Naive thymus-derived CD4-positive, alpha-beta T cell (primary cell): ENCODE measurements at places on chromosomes 4 and X. TPM values are rescaled to one million over a fixed set of nuclear protein-coding genes. Genes with fewer than 3 reads are reported as not detected.

GRCh38 chr4:54898656-54899340 lies 226.6 kb downstream of the KDR start:
- H3K27me3 ChIP-seq: no peaks in the 10 kb centered on the region
- DNase-seq: no peak
- no peaks in the 10 kb centered on the region for H3K4me1 ChIP-seq
- H3K36me3 ChIP-seq: no peaks in the 10 kb centered on the region

STBD1 gene
- total RNA-seq: 0.62 TPM

ALPK1 gene
- 18.8 TPM for total RNA-seq

DNA sequence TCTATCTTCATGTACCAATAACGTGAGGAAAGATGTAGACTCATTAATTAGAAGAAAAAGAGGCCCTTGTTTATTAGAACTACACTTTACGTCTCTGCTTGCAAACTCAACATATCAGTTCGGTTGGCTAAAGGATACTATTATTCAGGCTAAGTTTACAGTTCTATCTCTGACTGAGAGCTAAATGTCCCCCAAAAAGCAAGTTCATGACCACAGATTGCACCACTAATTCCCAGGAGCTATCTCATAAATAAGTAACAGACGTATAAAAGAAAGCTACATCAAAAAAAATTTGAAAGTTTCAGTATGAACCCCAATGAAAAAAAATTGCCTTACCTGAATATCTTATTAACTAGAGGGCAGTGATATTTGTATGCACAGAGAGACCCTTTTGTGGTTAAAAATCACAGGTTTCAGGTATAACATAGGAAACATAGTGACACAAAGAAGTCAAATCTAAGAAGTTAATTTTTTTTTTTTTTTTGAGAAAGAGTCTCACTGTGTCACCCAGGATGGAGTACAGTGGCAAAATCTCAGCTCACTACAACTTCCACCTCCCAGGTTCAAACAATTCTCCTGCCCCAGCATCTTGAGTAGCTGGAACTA lies 128.9 kb downstream of the MAB21L2 start:
- no peak overlapping the region for H3K27ac ChIP-seq
- no peak for DNase-seq
- H3K4me3 ChIP-seq: no peak overlapping the region
- H3K4me1 ChIP-seq: no peaks in the 10 kb centered on the region
- no peaks in the 10 kb centered on the region for H3K27me3 ChIP-seq

- no peak overlapping the region for H3K27ac ChIP-seq
- no peaks in the 10 kb centered on the region for H3K27me3 ChIP-seq
- no peaks in the 10 kb centered on the region for H3K4me1 ChIP-seq
- no peak for DNase-seq
- no peak overlapping the region for H3K4me3 ChIP-seq
Observed at GRCh38 chr4:93313197-93313596, 515.4 kb upstream of the ATOH1 start.

EMCN gene
- total RNA-seq: not detected

GRCh38 chrX:149837639-149838038 lies 43.3 kb upstream of the MAGEA8 start:
- no peak for DNase-seq
- H3K4me1 ChIP-seq: no peaks in the 10 kb centered on the region
- H3K36me3 ChIP-seq: no peaks in the 10 kb centered on the region
- H3K27ac ChIP-seq: no peak overlapping the region

DNA sequence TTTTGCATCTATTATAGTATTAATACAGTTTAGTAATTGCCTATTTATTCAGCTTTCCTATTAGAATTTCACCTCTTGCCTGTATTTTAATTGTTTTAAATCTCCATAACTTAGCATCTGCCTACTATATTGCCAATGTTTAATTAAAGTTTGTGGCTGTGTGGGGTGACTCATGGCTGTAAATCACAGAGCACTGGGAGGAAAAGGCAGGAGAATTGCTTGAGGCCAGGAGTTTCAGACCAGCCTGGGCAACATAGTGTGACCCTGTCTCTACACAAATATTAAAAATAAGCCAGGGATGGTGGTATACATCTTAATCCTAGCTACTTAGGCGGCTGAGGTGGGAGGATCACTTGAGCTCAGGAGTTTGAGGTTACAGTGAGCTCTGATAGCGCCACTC lies 14.5 kb upstream of the CCSER1 start:
- no peaks in the 10 kb centered on the region for H3K4me1 ChIP-seq
- no peak for DNase-seq
- H3K27ac ChIP-seq: no peak overlapping the region
- H3K36me3 ChIP-seq: no peaks in the 10 kb centered on the region
- no peaks in the 10 kb centered on the region for H3K27me3 ChIP-seq

GRCh38 chr4:23667659-23668058 lies 222.2 kb downstream of the PPARGC1A start:
- no peaks in the 10 kb centered on the region for H3K27me3 ChIP-seq
- no peaks in the 10 kb centered on the region for H3K4me1 ChIP-seq
- H3K27ac ChIP-seq: no peak overlapping the region
- H3K4me3 ChIP-seq: no peak overlapping the region

DNA sequence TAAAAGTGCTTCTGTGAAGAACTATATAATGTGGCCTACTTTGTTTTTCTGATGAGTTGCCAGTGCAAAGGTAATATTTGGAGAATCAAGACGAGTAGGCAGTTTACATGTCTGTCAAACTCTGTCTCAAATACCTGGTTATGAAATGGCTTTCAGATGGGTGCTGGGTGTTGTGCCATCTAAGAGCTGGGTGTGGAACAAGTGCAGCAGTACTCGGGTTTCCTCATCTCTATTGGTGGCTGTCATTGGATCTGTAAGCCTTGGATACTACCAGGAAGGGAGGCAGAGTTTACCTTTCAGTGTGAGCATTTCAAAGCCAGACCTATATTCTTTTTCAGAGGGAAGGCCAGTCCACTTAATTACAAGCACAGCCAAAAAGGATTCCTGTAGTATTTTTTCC lies 37.2 kb downstream of the MTM1 start:
- H3K4me1 ChIP-seq: no peaks in the 10 kb centered on the region
- no peak overlapping the region for H3K27ac ChIP-seq
- DNase-seq: no peak
- H3K4me3 ChIP-seq: no peak overlapping the region

DNA sequence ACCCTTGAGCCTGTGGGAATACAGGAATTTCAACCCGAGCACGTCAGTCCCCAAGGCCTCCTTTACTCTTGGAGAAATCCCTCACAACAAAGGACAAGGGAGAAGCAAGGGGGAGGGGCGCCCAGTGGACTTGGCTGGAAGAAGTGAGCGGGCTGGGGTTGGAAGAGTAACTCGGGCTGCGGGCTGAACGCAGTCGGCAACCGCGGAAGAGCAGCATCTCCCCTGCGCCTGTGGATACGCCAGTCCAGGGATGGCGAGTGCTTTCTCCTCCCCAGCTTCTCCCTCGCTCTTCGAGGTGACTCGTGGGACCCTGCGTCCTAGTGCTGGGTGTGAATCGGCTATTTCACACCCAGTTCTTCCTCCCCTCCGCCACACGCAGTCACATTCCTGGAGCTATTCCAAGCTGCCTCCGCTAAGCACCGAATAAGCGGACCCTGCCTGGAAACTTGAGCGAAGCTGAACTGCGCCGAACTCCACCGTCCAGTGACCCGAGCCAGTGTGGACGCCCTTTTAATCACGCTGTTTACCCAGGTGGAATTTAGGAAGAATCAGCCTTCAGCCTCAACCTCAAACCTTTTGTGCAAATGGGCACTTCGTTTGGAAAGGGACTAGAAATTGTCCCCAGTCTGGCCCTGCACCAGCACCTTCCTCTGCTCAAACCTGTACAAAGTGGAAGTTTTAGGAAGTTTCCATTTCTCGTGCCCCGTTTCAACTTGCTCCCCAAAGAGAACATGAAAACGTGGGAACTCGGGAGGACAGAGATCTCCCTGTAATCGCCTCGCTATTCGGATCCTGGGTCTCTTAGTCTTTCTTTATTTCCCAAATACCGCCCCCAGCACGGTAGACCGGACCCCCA lies 64.3 kb upstream of the WDR17 start:
- no peaks in the 10 kb centered on the region for H3K27me3 ChIP-seq
- no peaks in the 10 kb centered on the region for H3K4me1 ChIP-seq
- no peak for DNase-seq
- no peak overlapping the region for H3K27ac ChIP-seq

GRCh38 chr4:139207873-139208403 lies 30.9 kb upstream of the ELF2 start:
- no peak overlapping the region for H3K27ac ChIP-seq
- H3K4me1 ChIP-seq: no peaks in the 10 kb centered on the region
- no peak overlapping the region for H3K4me3 ChIP-seq
- no peak for DNase-seq

GRCh38 chrX:130260316-130260715 lies 8.4 kb downstream of the ZNF280C start:
- H3K4me1 ChIP-seq: no peaks in the 10 kb centered on the region
- H3K36me3 ChIP-seq: no peaks in the 10 kb centered on the region
- DNase-seq: no peak
- H3K27me3 ChIP-seq: no peaks in the 10 kb centered on the region
- H3K4me3 ChIP-seq: no peak overlapping the region

- H3K4me1 ChIP-seq: peaks cover 5% of the 10 kb centered on the region
- H3K27ac ChIP-seq: no peak overlapping the region
- no peaks in the 10 kb centered on the region for H3K36me3 ChIP-seq
- no peak overlapping the region for H3K4me3 ChIP-seq
- DNase-seq: no peak
- H3K27me3 ChIP-seq: no peaks in the 10 kb centered on the region
Observed at GRCh38 chr4:661231-661630, 12.8 kb downstream of the ATP5ME start.

- H3K4me1 ChIP-seq: no peaks in the 10 kb centered on the region
- H3K36me3 ChIP-seq: no peaks in the 10 kb centered on the region
- no peak overlapping the region for H3K4me3 ChIP-seq
- H3K27me3 ChIP-seq: no peaks in the 10 kb centered on the region
- no peak overlapping the region for H3K27ac ChIP-seq
Observed at GRCh38 chr4:150181536-150181935, 103.3 kb downstream of the DCLK2 start.

DNA sequence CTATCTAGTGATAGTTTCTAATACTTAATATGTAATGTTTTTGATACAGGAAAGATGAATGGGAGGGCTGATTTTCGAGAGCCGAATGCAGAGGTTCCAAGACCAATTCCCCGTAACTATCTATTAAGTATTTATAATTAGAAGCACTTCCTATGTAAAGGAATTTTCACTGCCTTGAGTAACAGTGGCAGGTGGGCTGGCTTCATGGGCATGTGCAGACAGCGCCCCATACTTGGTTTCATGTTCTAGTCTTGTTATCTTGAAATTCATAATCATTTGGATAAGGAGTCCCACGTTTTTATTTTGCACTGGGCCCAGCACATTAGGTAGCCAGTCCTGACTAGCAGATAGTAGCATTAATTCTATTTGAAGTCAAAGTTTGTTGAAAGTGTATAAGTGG lies 1.7 kb downstream of the OCIAD1 start:
- H3K4me1 ChIP-seq: peaks cover 10% of the 10 kb centered on the region
- H3K27me3 ChIP-seq: no peaks in the 10 kb centered on the region
- H3K36me3 ChIP-seq: no peaks in the 10 kb centered on the region
- H3K4me3 ChIP-seq: no peak overlapping the region

GRCh38 chr4:170068438-170069128 lies 21.2 kb downstream of the AADAT start:
- no peak overlapping the region for H3K4me3 ChIP-seq
- H3K27ac ChIP-seq: no peak overlapping the region
- no peaks in the 10 kb centered on the region for H3K4me1 ChIP-seq
- DNase-seq: no peak
- no peaks in the 10 kb centered on the region for H3K36me3 ChIP-seq

GRCh38 chr4:137524725-137525369 lies 7.4 kb downstream of the PCDH18 start:
- DNase-seq: no peak
- no peaks in the 10 kb centered on the region for H3K27me3 ChIP-seq
- H3K27ac ChIP-seq: no peak overlapping the region
- no peaks in the 10 kb centered on the region for H3K36me3 ChIP-seq

- no peak overlapping the region for H3K27ac ChIP-seq
- no peaks in the 10 kb centered on the region for H3K4me1 ChIP-seq
- no peaks in the 10 kb centered on the region for H3K27me3 ChIP-seq
- DNase-seq: no peak
Observed at GRCh38 chr4:69531251-69531650, 35.5 kb upstream of the UGT2B4 start.

GRCh38 chrX:45031830-45032378 lies 158.9 kb downstream of the KDM6A start:
- no peak overlapping the region for H3K27ac ChIP-seq
- H3K4me3 ChIP-seq: no peak overlapping the region
- no peaks in the 10 kb centered on the region for H3K27me3 ChIP-seq
- no peak for DNase-seq

- no peak overlapping the region for H3K4me3 ChIP-seq
- no peaks in the 10 kb centered on the region for H3K4me1 ChIP-seq
- no peak for DNase-seq
- no peaks in the 10 kb centered on the region for H3K36me3 ChIP-seq
Observed at GRCh38 chr4:71602289-71602900, 181.5 kb downstream of the GC start.

DNA sequence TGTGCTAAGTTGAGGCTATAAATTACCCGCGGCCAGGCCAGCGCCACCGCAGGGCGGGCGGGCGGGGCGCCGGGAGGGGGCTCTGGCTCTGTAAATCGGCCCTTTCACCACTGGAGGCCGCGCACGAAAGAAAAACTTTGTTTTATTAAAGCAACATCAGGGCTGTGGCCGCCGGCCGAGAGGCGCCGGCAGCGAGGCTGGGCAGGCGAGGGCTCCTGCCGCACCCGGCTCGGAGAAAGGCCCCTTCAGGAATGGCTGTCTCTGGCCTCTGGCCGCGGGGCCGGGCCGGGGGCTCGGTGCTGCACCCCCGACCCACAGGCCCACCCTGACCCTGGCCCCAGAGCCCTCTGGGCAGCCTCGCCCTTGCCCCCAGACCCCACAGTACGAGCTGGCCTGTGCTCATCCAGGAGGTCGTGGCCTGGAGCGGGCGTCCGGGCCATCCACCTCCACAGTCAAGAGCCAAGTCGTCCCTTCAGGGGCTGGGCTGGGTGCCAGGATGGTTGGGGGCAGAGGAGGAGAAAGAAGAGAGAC lies 29.5 kb upstream of the FGFR3 start:
- no peak for DNase-seq
- no peak overlapping the region for H3K4me3 ChIP-seq
- no peaks in the 10 kb centered on the region for H3K4me1 ChIP-seq
- no peak overlapping the region for H3K27ac ChIP-seq
- H3K27me3 ChIP-seq: no peaks in the 10 kb centered on the region
- no peaks in the 10 kb centered on the region for H3K36me3 ChIP-seq

DNA sequence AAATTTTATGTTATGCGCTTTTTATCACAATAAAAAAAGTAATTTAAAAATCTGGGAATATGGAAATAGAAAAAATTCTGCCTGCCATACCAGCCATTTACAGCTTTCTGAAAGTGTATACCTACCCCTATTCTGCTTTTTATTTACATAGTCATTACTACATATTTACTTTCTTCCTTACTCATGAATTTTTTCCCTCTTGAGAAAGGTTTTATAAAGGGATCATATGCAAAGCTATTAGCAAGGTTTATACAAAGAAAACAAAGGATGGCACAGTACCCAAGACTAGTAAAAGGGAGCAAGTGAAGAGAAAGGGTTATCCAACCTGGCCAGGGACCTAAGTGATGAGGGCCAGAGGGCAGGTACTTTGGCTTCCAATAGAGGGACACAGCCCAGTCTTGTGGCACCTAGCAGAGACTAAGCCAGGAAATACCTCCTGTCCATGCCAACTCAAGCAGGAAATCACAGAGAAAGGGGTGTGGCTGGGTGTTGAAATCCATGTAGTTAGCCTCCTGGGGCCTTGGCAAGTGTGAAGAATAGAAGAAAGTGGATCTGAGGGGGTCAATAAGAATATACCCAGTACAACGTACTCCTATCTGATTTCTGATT lies 207.3 kb upstream of the VEGFC start:
- H3K36me3 ChIP-seq: no peaks in the 10 kb centered on the region
- H3K4me3 ChIP-seq: no peak overlapping the region
- H3K27me3 ChIP-seq: no peaks in the 10 kb centered on the region
- H3K4me1 ChIP-seq: no peaks in the 10 kb centered on the region

HS3ST1 gene
- total RNA-seq: not detected
